ENCODE measurements at places on chromosomes 16 and 17.
A peak's percentile ranks its signal among the peaks of the same experiment; 100 is the strongest.

GRCh38 chr17:8147805-8148404 is 4.3 kb downstream of the PER1 start:
- peak; percentile 15 for DNase-seq

GRCh38 chr16:89216315-89217137 is 977 bp upstream of the ZNF778 start:
- DNase-seq, result peak; percentile 85

GRCh38 chr17:76545918-76546555 is 6.2 kb downstream of the PRCD start:
- no peak for DNase-seq

DNA sequence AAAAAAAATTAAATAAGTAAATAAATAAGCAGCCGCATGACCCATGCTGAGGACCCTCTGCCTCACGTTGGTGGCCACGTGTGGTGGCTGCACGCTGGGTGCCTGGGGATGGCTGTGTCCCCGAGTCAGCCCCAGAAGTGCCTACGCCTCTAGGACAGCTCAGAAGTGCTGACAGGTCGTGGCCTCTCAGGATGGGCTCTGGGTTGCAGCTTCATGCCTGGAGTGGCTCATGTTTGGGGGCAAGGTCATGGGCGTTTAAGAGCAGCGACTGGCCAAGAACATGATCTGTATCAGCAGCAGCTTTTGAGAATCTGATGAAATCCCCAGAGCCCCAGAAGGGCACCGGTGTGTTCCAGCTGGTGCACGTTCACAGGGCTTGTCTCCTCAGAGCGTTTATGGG is 26.8 kb upstream of the CAPN15 start:
- no peak for DNase-seq

DNA sequence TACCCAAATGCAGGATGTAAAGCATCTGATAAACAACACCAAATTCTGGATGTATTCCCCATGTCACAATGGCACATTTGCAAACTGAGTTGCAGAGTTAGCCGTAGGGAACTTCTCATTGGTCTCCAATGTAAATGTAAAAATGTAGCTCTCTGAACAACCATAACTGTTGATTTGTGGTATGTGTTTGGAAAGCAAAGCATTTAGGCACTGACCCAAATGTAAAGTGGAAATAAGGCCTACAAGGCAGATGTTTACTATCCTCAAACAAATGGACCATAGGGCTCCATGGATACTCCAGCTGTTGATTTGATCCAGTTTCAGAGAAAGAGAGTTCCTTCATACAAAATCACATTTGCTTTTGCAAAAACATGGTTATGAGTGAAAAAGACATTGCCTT is 223.0 kb upstream of the ELAC2 start:
- no peak for DNase-seq

DNA sequence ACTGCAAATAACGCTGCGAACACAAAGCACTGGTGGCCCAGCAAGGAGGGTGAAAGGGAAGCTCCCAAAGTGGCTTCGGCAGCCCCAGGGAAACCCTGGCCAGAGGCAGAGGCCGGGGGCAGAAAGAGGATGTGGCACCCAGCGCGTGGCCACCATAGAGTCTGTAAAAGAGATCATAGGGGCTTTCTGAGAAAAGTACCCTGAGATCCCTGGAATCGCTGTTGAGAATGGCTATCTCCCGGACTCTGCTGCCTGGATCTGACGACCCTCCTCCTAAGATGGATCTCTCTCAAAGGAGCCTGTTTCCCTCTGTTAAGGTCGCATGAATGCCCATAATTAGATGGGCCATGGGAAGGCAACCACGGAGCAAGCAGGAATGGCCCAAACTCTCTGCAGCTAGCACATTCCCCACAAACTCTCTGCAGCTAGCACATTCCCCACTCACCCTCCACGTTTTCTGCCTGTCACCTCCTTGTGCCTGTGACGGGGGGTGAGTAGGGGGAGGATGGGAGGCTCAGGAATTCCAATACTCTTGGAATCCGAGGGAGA is 364.4 kb downstream of the XYLT1 start:
- no peak for DNase-seq

Data from ovary (tissue), 10 donors.